B cell (primary cell): ENCODE measurements at places on chromosomes 3 and 15. TPM values are rescaled to one million over a fixed set of nuclear protein-coding genes. Genes with fewer than 3 reads are reported as not detected.

DNA sequence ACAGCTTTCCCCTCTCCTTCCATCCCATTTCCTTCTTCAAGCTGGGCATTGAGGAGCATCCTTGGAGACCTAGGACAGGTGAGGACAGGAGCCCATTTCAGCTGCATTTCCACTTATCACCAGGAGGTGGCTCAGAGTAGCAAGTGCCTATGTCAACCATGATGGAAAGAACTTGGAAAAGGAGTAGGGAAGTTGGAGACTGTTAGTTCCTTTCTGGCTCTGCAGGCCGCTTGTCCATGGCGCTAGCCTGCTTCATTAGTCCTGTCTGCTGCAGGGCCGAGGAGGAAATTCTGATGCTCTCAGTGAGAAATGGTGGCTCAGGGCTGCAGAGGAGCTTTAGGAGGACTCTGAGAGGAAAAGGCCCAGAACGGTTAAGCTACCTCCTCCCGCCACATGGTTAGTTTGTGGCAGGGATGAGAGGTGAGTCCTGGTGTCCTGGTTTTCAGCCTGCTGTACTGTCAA is 7.0 kb upstream of the CD276 start:
- H3K27ac ChIP-seq, result no peak overlapping the region
- peak; percentile 55 for DNase-seq
- no peaks in the 10 kb centered on the region for H3K4me1 ChIP-seq
- peaks cover 9% of the 10 kb centered on the region for H3K27me3 ChIP-seq

The GUCA1C gene
- not detected in 2 replicates for polyA plus RNA-seq

The TGM4 gene
- not detected in 2 replicates for polyA plus RNA-seq

- no peak overlapping the region for H3K27ac ChIP-seq
- no peak overlapping the region for H3K4me3 ChIP-seq
- H3K4me1 ChIP-seq, result no peaks in the 10 kb centered on the region
- DNase-seq, result no peak
Observed at GRCh38 chr3:54259636-54260035, 137.3 kb downstream of the CACNA2D3 start.

The SIAH2 gene
- 71.8 and 83.4 TPM in 2 replicates for polyA plus RNA-seq

- H3K27me3 ChIP-seq, result no peaks in the 10 kb centered on the region
- H3K4me1 ChIP-seq, result peaks cover 8% of the 10 kb centered on the region
- peak; percentile 16 for DNase-seq
- no peaks in the 10 kb centered on the region for H3K36me3 ChIP-seq
Observed at GRCh38 chr3:11655196-11655928, 11.6 kb upstream of the VGLL4 start.

- DNase-seq, result no peak
- H3K27me3 ChIP-seq, result no peaks in the 10 kb centered on the region
- H3K27ac ChIP-seq, result no peak overlapping the region
Observed at GRCh38 chr3:23036728-23037127, 166.4 kb upstream of the UBE2E2 start.

DNA sequence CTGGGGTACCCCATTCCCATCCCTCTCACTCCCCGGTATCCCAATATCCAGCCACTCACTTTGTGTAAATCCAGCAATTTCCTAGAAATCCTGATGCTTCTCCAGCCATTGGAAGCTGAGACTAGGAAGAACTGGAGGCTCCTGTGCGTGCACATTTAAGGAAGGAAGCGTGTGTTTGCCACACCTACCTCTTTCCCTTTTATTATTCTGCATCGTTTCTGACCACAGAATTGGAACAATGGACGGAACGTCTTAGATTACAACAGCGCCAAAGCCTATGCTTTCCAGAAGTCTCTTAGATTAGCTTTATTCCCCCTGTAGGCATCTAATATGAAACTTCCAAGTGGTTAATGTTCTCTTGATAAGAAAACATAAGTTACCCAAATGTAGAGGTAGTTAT is 234.8 kb upstream of the TRIM42 start:
- no peak overlapping the region for H3K4me3 ChIP-seq
- H3K4me1 ChIP-seq, result no peaks in the 10 kb centered on the region
- no peak overlapping the region for H3K27ac ChIP-seq

- no peak for DNase-seq
- no peak overlapping the region for H3K4me3 ChIP-seq
- no peak overlapping the region for H3K27ac ChIP-seq
- H3K4me1 ChIP-seq, result no peaks in the 10 kb centered on the region
- H3K36me3 ChIP-seq, result no peaks in the 10 kb centered on the region
Observed at GRCh38 chr15:96268442-96269204, 61.9 kb upstream of the NR2F2 start.

GRCh38 chr3:45923755-45924154 is 19.5 kb upstream of the CXCR6 start:
- no peaks in the 10 kb centered on the region for H3K27me3 ChIP-seq
- no peaks in the 10 kb centered on the region for H3K4me1 ChIP-seq
- no peak overlapping the region for H3K4me3 ChIP-seq

The SLC6A1 gene
- not detected in 2 replicates for polyA plus RNA-seq

GRCh38 chr3:26406636-26407035 is 215.9 kb upstream of the LRRC3B start:
- no peaks in the 10 kb centered on the region for H3K27me3 ChIP-seq
- DNase-seq, result no peak
- H3K36me3 ChIP-seq, result no peaks in the 10 kb centered on the region
- no peak overlapping the region for H3K27ac ChIP-seq
- H3K4me1 ChIP-seq, result no peaks in the 10 kb centered on the region
- H3K4me3 ChIP-seq, result no peak overlapping the region

GRCh38 chr3:160569894-160570652 is 4.7 kb upstream of the KPNA4 start:
- no peaks in the 10 kb centered on the region for H3K27me3 ChIP-seq
- DNase-seq, result no peak
- peaks cover 9% of the 10 kb centered on the region for H3K4me1 ChIP-seq
- H3K27ac ChIP-seq, result no peak overlapping the region

GRCh38 chr15:80893777-80894176 is 95.8 kb downstream of the MESD start:
- no peaks in the 10 kb centered on the region for H3K27me3 ChIP-seq
- H3K4me3 ChIP-seq, result no peak overlapping the region
- H3K27ac ChIP-seq, result no peak overlapping the region
- H3K36me3 ChIP-seq, result no peaks in the 10 kb centered on the region
- no peaks in the 10 kb centered on the region for H3K4me1 ChIP-seq

DNA sequence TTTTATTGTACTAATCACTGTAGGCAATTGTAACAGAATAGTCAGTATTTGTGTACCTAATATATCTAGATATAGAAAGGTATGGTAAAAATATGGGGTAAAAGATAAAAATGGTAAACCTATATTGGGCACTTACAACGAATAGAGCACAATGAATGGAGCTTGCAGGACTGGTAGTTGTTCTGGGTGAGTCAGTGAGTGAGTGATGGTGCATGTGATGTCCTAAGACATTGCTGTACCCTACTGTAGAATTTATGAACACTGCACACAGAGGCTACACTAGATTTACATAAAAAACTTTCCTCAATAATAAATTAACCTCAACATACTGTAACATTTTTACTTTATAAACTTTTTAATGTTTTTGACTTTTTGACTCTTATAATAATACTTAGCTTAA is 274.3 kb upstream of the PPP2R3A start:
- no peaks in the 10 kb centered on the region for H3K27me3 ChIP-seq
- no peak overlapping the region for H3K4me3 ChIP-seq
- H3K36me3 ChIP-seq, result no peaks in the 10 kb centered on the region
- no peak for DNase-seq
- no peaks in the 10 kb centered on the region for H3K4me1 ChIP-seq

The ITIH1 gene
- polyA plus RNA-seq, result 1.5 and 2.0 TPM in 2 replicates

DNA sequence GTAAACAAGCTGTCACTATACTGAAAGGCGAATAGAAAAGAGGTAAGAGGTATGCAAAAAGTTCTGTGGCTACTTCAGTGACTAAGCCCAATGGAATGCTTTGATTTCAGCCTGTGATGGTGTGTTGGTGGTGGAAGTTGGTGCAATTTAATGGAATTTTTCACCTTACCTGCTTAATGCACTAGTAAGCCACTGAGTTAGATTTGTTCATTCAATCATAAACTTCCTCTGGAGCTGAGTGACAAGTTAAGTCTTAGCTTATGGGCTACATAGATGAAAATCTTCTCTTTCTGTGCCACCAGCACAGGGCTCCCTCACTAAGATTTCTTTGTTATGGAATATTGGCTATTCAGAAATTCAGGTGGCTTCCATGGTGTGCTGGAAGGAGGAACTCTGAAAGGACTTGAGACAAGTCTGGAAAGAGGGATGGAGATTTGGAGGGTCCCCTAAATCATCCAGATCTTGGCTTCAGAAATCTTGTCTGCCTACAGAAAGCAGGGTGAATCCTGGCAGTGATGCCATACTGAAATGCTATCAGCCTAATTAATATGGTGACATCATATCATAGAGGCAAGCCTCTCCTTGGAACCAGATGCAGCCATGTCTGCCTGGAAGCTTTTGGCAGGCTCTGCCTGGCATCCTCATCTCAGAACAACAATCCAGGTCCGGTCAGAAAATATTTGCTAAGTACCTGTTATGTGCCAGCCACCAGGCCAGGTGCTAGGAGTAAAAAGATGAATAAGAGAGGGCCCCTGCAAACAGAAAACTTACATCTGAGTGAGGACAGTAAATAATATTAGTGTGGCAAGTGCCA is 8.1 kb upstream of the GAP43 start:
- no peak overlapping the region for H3K4me3 ChIP-seq
- H3K27ac ChIP-seq, result no peak overlapping the region
- DNase-seq, result no peak
- no peaks in the 10 kb centered on the region for H3K27me3 ChIP-seq

The FBXO40 gene
- not detected in 2 replicates for polyA plus RNA-seq

DNA sequence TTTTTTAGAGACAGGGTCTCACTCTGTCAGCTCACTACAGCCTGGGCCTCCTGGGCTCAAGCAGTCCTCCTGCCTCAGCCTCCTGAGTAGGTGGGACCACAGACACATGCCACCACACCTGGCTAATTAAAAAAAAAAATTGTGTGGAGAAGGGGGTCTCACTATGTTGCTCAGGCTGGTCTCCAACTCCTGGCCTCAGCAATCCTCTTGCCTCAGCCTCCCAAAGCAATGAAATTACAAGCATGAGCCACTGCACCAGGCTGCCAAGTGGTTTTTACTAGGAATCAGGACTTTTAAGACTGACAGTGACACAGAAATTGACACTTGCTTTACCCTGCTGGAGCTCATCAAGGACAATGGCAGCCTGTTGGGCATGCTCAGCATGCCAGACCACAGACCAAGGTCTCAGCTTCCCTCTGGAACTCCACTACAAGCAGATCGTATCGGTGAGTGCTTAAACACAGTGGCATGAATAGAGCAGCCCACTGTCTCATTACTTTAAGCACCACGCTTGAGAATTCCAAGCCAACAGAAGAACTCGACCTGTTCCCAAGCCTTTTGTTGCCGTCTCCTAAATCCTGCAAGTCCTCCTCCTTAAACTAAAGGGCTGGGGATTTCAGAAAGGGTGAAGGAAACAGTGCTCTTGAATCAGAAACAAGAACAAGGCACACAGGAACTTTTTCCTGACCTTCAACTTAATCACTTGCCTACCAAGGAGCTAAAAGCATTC is 41.4 kb downstream of the EOMES start:
- H3K27ac ChIP-seq, result no peak overlapping the region
- no peak overlapping the region for H3K4me3 ChIP-seq
- DNase-seq, result no peak
- H3K27me3 ChIP-seq, result no peaks in the 10 kb centered on the region
- no peaks in the 10 kb centered on the region for H3K36me3 ChIP-seq
- H3K4me1 ChIP-seq, result peaks cover 5% of the 10 kb centered on the region

- H3K4me1 ChIP-seq, result no peaks in the 10 kb centered on the region
- H3K27me3 ChIP-seq, result no peaks in the 10 kb centered on the region
- H3K27ac ChIP-seq, result no peak overlapping the region
- no peaks in the 10 kb centered on the region for H3K36me3 ChIP-seq
- H3K4me3 ChIP-seq, result no peak overlapping the region
Observed at GRCh38 chr15:101099183-101099582, 152.7 kb downstream of the CHSY1 start.

- no peaks in the 10 kb centered on the region for H3K36me3 ChIP-seq
- no peak within 1 kb of the TSS for H3K27ac ChIP-seq
- peaks cover 63% of the 10 kb centered on the region for H3K27me3 ChIP-seq
- peaks cover 40% of the 10 kb centered on the region for H3K4me1 ChIP-seq
- peak; percentile 84 for DNase-seq
Observed at GRCh38 chr15:74956648-74957475, at the start of gene RPP25. Gene RPP25 (minus strand): TSS chr15:74956772. CDS start chr15:74956583, 189 bp downstream.

The FAM81A gene
- polyA plus RNA-seq, result 2.0 and 7.2 TPM in 2 replicates

GRCh38 chr3:171672124-171672523 is 138.2 kb downstream of the PLD1 start:
- no peak overlapping the region for H3K27ac ChIP-seq
- no peak overlapping the region for H3K4me3 ChIP-seq
- H3K27me3 ChIP-seq, result no peaks in the 10 kb centered on the region
- no peaks in the 10 kb centered on the region for H3K36me3 ChIP-seq
- H3K4me1 ChIP-seq, result no peaks in the 10 kb centered on the region
- DNase-seq, result no peak
